ENCODE measurements at places on chromosomes 2 and 18.

DNA sequence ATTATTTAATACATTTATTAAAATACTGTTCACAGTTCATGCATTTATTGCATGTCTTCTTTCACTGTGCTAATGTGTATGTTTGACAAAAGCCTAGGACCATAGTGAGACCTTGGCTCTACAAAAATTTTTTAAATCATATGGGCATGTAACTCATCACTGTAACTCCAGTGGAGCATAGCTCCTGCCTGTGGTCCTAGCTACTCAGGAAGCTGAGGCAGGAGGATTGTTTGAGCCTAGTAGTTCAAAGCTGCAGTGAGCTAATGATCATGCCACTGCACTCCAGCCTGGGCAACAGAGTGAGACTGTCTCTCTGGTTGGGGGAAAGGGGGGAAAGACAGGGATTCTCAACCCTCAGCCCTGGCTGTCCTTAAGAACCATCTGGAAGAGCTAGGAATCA, 137.8 kb downstream of the PRKCE start:
- DNase-seq: no peak

DNA sequence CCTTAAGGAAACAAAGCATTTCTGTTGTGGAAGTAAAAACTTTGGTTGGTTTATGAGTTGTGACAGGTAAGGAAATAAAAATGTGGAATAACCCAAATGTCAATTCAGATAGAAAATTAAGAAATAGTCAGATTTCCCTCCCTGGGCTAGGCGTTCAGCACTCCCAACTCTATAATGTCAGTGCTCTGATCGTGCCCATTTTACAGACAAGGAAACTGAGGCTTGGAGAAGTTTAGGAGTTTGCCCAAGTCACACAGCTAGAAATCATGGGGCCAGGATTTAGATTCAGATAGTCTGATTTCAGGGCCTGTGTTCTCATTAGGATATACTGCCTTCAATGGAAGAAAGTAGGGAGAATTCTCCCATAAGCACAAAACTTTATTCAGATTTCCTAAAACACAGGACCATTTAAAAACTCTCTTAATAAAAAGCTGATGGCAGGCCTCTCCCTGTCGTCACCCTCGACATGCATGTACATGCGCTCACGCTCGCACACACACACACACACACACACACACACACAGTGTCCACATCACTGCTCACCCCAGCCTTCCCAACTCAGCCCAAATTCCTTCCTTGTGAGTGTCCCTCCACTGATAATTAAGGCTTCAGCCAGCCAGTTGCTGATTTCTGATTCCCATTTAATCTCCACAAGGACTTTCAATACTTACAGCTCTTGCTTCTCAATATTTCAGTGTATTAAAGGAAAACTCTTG, 49.1 kb upstream of the SLC14A2 start:
- DNase-seq: no peak

- no peak for DNase-seq
These were observed 46.5 kb downstream of the ZFP36L2 start for GRCh38 chr2:43179942-43180341.

DNA sequence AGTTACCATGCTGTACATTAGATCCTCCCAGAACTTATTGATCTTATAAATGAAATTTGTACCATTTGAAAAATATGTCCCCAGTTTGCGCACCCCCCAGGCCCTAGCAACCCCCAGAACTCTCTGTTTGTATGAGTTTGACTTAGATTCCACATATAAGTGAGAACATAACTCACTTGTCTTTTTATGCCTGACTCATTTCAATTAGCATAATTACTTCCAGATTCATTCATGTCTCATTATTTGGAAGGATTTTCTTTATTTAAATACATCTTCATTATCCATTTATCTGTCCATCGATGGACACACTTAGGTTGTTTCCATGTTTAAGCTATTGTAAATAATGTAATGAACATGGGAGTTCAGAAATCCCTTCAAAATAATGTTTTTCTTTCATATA, 705.9 kb downstream of the CCDC85A start:
- no peak for DNase-seq

- DNase-seq: no peak
These were observed 3.2 kb downstream of the CYP27A1 start for GRCh38 chr2:218785103-218785502.

DNA sequence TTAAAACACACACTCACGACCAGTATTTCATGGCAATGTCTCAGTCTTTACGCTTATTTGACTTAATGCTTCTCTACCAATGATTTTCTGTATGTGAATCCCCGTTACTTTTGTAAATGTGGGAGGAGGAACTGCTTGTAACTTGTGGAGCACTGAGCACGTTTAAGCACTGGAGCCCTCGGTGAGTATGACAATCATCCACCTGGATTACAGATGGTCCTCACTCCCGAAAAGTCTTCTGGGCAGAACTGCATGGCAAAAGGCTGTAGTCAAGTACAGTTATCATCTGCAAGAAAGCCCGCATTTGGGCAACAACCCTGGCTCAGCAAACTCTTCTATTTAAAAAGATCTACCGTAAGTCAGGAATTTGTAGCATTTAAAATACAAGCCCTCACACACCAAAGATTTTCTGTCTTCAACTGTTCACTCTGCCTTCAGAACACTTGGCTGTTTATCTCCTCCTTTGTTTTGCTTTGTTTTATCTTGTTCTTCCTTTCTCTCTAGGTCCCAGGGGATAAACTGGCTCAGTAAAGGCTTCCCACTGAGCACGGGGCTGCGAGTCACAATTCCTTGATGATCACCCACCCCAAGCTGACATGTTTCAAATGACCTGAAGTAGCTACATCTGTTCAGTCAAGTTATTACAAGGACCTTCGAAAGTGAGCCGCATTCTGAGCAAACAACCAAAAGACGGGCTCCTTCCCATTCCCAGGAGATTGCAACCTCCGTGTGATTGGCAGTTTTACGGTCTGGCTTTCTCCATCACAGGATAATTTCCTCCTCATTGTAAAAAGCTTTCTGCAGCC, 102.2 kb downstream of the DLGAP1 start:
- no peak for DNase-seq

DNA sequence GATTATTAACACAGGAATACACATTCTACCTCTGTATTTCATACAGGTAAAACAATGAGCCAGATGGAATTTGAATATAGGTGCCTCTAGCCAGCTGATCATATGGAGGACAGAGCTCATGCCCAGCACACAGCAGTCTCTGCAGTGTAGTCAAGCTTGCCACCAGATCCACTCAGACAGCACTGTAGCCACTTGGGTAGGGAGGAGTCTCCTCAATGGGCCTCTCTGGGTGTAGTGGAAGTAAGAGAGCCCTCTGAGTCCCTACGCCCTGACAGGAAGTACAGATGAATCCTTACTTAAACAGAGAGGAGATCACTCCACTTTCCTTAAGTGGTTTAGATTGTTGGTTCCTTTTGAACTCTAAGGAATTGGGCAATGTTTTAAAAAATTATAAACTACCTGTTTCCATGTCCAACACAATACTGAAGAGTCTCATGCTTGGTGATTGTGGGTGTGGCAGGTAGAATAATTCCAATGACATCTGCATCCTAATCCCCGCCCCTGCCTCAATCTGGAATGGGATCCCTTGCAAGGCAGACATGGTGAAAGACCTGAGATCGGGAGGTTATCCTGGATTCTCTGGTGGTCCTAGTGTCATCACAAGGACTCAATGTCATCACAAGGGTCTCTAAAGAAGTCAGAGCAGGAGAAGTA, 23.0 kb upstream of the TMEM200C start:
- no peak for DNase-seq

DNA sequence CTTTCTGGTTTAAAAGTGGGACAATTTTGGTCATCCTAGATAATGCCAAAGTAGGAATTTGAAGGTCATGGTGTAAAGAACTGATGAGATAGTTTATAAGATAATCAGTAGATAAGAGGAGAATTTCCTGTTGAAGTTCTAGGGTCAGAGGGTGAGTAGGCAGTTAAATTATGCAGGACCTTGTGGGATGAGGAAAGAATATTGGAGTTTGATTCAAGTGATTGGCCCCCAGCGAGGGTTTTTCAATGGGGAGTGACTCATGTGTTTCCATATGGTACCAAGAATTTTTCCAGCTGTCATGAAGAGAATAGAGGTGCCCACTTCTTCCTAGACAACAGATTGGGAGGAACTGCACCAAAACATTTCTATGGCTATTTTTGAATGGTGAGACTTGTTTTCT, 940.2 kb upstream of the ZEB2 start:
- DNase-seq: no peak

DNA sequence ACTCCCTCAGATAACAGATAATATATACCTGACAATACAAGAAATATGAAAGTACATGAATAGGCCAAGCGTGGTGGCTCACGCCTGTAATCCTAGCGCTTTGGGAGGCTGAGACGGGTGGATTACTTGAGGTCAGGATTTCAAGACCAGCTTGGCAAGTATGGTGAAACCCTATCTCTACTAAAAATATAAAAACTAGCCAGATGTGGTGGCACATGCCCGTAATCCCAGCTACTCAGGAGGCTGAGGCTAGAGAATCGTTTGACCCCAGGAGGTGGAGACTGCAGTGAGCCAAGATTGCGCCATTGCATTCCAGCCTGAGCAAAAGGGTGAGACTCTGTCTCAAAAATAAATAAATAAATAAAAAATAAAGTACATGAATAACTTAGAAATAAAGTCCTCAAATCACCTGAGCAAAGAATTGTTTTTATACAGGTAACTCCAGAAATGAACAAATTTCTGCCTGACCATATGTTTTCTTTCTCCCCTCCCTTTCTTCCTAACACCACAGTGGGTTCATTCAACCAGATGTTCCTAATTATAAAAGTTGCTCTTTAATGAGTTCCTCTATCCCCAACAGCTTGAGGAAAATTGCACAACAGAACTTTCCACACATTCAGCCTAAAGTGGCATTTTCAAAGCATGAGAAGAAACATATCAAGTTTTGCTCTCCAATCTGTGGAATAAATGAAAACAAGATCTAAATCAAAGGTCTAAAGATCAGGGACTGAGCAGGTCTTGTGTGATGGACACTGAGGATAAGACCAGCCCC, 33.6 kb upstream of the AP1S3 start:
- no peak for DNase-seq

DNA sequence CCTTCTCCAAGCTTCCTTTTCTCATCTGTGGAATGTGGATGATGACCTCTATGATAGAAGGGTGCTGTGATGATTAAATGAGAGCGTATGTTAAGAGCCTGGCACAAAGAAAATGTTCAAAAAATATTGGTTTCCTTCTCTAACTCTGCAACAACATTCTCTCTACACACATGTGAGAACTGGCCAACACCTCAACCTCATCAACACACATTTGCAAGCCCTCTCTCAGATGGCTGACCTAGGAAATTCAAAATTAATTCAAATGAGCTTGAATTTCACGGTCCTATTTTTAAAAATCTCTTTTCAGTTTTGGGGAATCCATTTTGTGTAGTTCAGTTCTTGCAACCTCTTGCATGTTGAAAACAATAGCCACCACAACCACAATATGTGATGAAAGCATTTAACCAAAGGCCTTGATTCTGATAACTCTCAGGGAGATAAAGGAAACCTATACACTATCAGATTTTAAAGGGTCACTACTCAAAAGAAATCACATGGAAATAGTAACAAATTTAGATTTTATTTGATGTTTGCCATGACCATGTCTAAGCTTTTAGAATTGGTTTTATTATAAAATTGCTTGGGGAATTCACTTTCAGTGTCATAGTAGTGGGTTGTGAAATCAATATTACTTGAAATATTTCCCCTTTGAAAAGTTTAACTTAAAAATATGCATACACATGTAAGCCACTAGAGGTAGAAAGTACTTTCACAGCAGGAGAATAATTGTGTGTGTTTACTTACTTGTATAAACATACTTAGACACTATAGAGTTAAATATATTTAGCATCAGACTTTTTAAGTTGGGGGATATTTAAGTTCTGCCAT, 16.6 kb upstream of the NABP1 start:
- no peak for DNase-seq

DNA sequence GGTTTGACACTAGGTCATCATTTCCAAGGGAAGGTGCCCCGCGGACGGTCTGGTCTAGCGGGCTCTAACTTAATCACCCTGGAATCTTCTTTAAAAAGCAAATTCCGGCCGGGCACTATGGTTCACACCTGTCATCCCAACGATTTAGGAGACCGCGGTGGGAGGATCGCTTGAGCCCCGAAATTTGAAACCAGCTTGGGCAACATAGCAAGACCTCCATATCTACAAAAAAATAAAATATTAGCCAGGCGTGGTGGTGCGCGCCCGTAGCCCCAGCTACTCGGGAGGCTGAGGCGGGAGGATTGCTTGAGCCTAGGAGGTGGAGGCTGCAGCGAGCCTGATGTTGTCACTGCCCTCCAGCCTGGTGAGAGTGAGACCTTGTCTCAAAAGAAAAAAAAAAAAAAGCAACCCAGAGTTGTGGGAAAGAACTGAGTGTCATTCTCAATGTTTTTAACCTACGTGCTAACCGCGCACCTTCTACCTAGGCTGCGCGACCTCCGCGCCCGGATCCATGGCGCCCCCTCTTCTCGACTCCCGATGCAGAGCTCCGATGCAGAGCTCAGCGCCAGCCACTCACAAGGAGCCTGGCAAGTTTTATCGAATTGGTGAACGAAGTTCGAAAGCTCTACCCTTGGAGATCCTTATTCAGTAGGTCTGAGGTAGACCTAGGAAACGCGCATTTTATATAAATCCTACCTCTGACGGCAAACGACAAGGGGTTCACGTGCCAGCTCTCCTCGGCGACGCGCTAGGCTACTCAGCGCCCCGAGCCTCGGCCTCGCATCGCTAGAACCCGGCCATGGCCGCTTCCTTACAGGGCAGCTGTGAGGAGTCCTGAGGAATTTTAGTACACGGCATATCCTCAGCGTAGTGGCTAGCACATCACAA, 888 bp upstream of the TWSG1 start:
- peak; percentile 63 for DNase-seq

DNA sequence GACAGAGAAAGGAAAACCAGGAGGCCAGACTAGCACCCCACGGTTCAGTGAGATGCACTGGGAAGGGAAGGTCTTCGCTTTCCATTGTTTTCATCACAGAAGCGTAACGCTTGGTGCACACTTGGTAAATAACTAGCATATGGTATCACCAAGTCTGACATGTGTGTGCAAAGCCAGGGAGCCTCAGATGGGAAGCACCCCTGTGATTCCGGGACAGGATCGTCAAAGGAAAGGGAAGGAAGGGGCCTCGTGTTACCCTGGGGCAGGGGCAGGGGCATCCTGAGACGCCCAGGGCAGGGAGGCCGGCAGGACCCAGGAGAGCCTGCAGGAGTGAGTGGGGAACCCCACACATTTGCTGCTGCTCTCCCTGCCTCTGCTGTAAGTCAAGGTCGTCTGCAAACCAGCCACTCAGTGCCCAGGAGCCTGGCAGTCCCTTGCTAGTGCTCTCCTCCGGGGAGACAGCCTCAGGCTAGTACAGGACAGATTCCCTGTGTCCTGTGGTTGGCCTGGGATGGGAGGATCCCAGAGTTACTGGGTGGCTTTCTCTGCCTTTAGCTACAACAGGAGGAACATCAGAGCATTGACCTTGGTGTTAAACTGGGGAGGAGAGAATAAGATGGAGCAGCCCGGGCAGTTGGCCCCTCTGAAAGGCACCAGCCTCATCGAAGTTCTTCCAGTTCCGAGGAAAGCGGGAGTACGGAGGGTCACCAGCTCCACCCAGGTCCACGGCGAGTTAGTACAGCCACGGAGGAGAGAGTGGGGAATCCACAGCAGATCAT, 192.5 kb downstream of the NDUFA10 start:
- DNase-seq: no peak

GRCh38 chr2:200090683-200091082, 135.3 kb downstream of the MAIP1 start:
- DNase-seq: no peak

- no peak for DNase-seq
These were observed 254.2 kb downstream of the EN1 start for GRCh38 chr2:118593257-118593656.
